ENCODE measurements at places on chromosomes 7 and 10.
A peak's percentile ranks its signal among the peaks of the same experiment; 100 is the strongest.

- DNase-seq: no peak
Measured at GRCh38 chr7:2461268-2462026, 14.8 kb downstream of the GRIFIN start.

- peak; percentile 5 for DNase-seq
Measured at GRCh38 chr10:4151466-4151865, 366.5 kb upstream of the KLF6 start.

DNA sequence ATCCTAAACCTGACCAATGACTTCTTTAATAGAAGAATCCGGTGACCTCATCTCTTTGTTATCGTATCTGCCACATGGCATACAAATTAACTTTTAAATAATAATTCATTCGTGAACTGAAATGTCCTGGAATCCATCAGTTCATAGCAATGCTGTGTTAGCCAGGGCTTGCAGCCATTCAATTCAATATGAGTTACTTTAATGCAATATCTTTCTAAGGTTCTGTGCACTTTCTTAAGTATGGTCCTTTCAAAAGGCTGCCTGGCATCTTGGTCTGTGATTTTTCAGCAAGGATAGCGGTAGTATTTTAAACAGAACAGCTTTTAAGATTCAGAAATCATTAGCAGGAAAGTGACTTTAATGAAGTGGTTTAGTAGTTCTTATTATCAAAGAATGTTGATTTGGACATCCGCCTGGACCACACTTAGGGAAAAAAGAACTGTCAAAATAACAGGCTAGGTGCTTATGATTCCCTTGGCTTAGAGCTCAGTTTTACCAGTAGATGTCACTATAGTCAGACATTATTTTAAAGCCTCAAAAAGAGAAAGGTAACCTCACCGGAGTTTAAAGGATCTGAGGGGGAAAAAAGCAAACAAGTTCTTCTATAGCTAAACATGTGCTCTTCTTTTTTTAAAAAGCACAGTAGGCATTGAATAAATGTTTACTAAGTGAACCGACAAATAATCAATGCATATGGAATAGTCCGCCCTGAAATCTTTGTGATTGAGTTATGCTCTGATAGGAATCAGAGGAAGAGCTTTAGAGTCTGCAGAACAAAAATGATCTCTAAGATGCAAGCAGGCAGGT is 22.7 kb downstream of the SLC35G1 start:
- DNase-seq: peak; percentile 61

DNA sequence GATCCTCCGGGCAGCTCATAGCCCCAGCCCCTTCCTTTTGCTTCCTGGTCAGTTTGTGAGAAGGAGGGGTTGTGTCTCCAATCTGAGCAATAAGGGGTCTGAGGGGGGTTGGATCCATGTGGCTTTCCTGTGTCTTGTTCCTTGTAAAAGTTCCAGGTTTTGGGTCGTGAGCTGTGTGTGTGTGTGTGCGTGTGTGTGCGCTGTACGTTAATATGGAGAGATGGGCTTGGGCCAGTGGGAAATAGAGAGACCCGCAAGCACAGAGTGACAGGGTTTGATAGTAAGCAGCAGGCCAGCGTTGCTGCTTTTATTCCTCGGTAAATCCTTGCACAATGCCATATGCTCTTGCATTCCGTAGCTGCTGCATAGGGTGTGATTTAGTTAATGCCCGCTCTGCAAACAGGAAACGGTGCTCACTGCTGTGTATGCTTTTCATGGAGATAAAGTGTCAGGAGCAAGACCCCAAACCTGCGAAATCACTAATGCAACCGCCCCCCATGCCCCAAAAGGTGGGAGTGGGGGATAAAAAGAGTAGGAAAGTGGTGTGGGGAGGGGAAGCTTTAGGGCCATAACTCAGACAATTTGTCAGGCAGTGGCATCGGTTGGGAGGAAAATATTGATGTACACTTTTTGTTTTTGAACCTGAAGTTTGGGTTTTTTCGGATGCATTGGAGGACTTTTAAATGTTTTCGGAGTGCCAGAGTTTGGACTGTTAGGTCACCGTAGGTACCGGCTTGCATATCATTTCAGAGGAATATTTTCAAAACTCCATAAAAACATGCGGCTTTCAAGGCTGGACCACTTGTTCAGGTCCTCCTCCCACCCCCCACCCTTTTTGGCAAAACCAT is 108.7 kb downstream of the TCF7L2 start:
- peak; percentile 57 for DNase-seq

GRCh38 chr10:132232023-132232951 is 45.5 kb downstream of the DPYSL4 start:
- DNase-seq: no peak

- no peak for DNase-seq
Measured at GRCh38 chr10:66564287-66564686, 361.5 kb upstream of the LRRTM3 start.

DNA sequence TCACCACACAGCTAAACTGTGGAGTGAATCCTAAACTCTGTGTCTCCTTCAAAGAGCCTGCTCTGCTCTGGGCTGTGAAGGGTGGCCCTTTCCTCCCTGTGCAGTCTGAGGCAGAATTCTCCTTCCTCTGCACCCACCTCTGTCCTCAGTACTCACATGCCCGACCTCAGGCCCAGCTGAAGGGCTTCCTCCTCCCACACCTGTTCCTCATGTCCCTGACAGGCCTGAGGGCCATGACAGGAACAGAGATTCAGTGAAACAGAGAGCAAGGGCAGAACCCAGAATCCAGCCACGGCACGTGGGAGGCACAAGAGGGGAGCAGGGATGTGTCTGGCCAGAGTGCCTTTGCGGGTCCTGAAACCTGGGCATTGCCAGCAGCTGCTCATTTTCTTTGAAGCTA is 13.9 kb downstream of the CREB3L2 start:
- no peak for DNase-seq

DNA sequence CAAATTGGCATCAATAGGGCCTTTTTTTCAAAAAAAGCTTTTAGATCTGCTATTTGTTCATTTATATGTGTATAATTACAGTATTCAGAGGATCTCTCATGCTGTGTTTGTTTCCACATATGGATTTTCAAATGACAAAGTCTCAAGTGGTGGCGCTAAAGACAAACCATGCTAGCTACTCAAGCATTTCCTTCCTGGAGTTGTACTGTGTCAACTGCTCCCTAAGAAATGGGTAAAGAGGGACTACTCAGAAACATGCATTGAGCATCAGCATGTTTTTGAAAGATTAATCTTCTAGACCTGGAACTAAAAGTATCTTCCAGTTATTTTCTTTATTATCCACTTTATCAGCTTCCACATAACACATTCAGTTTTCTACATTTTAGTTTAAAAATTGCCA is 12.7 kb downstream of the CNTNAP2 start:
- DNase-seq: no peak

- no peak for DNase-seq
Measured at GRCh38 chr7:10824154-10824553, 149.5 kb upstream of the PHF14 start.

- DNase-seq: no peak
Measured at GRCh38 chr7:140201393-140201792, 24.6 kb upstream of the KDM7A start.

GRCh38 chr7:77450054-77450453 is 33.9 kb upstream of the GSAP start:
- no peak for DNase-seq

GRCh38 chr7:50978633-50979215 is 196.0 kb upstream of the GRB10 start:
- DNase-seq: peak; percentile 62

DNA sequence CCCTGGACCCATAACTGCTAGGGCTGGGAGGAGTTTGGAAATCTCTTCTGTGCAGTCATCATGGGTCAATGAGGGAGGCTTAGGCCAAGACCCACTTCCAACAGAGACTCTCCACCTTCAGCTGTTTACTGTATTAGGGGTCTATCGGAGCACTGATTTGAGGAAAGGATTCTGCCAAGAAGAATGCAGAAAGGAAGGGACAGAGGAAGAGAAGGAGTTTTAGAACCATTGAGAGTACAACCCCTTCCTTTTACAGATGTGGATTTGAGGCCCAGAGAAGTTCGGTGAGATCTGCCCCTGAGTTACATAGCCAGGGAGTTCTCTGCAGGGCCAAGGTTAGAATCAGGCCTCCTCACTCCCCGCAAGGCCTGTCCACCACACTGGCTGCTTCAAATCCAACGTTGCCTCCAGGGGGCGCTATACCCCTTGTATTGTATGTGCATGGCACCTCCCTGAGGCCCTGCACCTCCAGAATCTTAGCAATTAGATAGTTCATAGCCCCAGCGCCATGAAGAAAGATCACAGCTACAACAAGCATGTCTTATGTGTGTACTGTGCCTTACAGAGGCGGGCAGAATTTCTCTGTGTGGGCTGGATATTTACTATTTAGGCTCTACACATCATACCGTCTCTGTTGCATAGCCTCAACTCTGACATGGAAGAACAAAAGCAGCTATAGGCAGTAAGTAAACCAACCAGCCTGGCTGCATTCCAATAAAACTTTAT is 246.8 kb downstream of the SKIDA1 start:
- DNase-seq: peak; percentile 92

DNA sequence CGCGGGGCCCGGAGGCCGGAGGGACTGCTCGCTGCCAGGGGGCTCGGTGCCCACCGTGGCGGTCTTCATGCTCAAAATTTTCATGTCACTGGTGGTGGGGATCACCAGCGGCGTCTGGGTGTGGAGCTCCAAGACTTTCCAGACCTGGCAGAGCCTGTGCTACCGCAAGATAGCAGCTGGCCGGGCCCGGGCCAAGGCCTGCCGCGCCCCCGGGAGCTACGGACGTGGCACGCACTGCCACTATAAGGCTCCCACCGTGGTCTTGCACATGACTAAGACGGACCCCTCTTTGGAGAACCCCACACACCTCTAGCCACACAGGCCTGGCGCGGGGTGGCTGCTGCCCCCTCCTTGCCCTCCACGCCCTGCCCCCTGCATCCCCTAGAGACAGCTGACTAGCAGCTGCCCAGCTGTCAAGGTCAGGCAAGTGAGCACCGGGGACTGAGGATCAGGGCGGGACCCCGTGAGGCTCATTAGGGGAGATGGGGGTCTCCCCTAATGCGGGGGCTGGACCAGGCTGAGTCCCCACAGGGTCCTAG is 2.0 kb downstream of the FZD9 start:
- DNase-seq: no peak

DNA sequence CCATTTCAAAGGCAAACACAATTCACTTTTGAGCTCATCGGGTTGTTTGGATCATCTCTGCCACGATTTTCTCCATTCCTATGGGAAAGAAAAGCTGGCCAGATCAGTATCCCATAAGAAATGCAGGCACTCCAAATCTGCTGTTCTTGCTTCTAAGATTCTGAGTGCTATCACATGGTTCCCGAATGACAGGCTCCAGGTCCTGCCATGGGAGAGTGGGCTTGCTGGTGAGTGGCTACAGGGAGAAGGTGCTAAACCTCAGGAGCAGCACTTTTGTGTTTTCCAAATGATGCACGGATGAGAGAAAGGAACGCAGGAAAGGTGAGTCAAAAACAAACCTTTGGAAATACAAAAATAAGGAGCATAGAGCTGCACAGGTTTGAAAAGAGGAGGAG is 32.1 kb downstream of the MTURN start:
- no peak for DNase-seq

DNA sequence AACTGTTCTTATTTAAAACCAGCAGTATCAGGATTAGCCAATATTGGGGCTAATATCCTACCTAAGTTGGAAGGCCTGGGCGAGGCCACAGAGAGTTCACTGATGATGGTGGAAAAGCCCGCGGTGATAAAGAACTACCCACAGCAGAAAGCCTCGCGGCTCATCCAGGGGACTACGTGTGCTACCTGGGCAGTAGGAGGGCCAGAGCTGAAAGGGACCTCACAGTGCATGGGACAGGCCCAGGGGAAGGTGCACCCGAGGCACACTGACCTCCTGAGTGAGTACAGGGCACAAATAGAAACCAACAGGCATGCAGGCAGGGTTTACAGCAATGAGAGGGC is 1.4 kb downstream of the WDR86 start:
- DNase-seq: no peak

GRCh38 chr10:100006243-100006886 is 3.4 kb downstream of the DNMBP start:
- peak; percentile 94 for DNase-seq

DNA sequence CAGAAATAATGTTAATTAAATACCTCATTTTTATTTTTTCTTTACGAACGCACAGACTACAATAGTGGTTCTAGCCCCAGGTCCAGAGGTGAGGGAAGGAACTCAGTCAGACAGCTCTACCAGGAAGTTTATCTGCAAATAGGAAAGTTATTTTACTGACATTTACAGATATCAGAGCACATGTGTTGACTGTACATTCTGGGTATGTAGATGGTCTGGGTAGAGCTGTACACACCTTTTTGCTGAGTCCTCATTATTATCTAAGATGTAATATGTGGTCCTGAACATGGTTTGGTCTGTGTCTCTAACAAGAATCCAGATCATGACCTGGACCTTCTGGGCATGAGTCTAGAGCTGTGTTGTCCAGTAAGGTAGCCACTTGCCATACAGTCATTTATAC is 74.6 kb upstream of the KIF5B start:
- no peak for DNase-seq

- DNase-seq: no peak
Measured at GRCh38 chr10:76454506-76455140, 1023.2 kb downstream of the LRMDA start.

- peak; percentile 11 for DNase-seq
Measured at GRCh38 chr10:31207636-31208035, 111.4 kb upstream of the ZEB1 start.

- no peak for DNase-seq
Measured at GRCh38 chr10:24133835-24134234, 75.1 kb upstream of the KIAA1217 start.

- DNase-seq: peak; percentile 64
Measured at GRCh38 chr7:125136755-125137532, 207.3 kb upstream of the POT1 start.

GRCh38 chr7:82397879-82398524 is 45.6 kb downstream of the CACNA2D1 start:
- no peak for DNase-seq

DNA sequence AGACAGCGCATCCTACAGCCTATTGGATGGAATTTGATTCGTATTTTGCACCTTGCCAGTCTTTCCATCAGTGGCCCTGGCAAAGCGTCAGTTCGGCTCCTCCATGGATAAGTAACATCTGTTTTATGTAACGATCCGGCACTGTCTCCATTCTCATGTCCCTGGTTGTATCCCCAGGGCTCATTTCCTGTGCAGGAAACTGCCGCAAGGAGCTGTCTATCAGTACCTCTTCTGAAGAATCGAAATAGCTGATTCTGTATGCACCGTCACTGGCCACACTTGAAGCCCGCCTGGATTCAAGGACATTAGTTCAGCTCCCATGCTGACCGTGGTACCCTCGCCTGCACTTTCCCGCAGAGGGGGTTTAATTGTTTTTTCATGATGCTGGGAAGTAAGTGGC is 53.1 kb upstream of the NPS start:
- no peak for DNase-seq

GRCh38 chr7:124032369-124033094 is at the start of gene TMEM229A:
Gene TMEM229A, minus strand, starts transcription at chr7:124033067. Its CDS starts 64 bp downstream, at chr7:124033003.
- peak; percentile 49 for DNase-seq

GRCh38 chr10:59176241-59177030 is at the start of gene PHYHIPL:
Gene PHYHIPL, plus strand, starts transcription at chr10:59176643. Its CDS starts 211 bp downstream, at chr10:59176854.
- DNase-seq: no peak

DNA sequence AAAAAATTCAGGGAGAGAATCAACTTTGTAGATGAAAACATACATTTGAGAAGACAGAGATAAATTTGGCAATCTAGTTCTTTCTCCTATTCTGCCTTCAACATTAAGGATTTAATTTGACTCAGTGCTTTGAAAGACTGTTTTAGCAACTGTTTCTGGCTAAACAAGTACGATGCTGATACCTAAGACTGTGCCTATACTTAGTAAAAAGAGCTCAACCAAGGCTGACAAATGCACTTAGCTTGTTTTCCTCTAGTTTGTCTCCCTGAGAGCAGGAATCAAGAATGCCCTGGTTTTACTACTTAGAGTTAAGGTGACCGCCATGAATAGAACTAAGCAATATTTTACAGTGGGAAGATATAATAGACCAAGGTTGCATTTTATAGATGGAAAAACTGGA is 49.5 kb downstream of the NRP1 start:
- DNase-seq: no peak

GRCh38 chr7:4058158-4058557 is 623.9 kb upstream of the FOXK1 start:
- DNase-seq: peak; percentile 3

All from astrocyte of the spinal cord (primary cell).